ENCODE measurements at places on chromosomes 16 and 17.
A peak's percentile ranks its signal among the peaks of the same experiment; 100 is the strongest.

- no peak for DNase-seq
These were observed 5.7 kb downstream of the HOXB2 start for GRCh38 chr17:48539177-48539576.

DNA sequence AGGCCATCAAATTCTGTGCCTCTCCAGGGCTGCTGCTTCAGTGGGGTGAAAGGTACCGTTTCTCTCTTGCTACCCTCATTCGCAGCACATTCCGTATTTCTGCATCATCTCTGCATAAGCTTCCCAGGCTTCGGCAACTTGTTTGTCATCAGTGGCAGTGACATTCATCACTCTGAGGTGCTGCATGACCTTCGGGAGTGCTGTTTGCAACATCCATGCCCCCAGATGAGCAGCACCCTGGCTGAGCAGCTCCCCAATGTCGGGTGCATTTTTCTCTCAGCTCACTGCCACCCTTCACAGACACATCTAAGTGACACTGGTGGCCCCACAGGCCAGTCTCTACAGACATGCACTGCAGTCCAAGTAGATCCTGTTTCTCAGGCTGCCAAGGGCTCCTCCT lies 3.8 kb downstream of the CREBBP start:
- no peak for DNase-seq

DNA sequence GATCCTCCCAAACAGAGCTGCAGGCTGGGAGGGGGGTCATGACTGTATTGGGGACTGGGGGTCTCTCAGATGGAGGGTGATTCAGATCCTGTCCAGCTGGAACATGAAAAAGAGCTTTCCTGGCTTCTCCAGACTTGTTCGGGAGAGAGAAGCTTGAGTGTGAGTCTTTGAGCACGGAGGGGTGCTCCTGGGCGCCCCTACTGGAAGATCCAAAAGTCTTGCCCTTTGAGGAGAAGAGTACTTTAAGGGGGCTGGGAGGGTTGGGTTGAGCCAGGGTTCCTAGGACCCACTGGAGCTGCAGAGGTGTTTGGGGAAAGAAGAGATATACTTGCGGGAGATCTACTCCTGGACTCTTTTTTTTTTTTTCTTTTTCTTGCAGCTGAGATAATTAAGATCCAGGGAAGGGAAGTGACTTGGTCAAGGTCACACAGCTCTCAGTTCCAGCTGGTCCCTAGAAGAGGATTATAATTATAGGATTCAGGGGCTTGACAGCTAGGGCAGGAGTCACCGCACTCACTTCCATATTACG lies 8.4 kb downstream of the RARA start:
- peak; percentile 54 for DNase-seq

GRCh38 chr17:40025991-40026815 lies 11.0 kb downstream of the CSF3 start:
- DNase-seq = no peak

DNA sequence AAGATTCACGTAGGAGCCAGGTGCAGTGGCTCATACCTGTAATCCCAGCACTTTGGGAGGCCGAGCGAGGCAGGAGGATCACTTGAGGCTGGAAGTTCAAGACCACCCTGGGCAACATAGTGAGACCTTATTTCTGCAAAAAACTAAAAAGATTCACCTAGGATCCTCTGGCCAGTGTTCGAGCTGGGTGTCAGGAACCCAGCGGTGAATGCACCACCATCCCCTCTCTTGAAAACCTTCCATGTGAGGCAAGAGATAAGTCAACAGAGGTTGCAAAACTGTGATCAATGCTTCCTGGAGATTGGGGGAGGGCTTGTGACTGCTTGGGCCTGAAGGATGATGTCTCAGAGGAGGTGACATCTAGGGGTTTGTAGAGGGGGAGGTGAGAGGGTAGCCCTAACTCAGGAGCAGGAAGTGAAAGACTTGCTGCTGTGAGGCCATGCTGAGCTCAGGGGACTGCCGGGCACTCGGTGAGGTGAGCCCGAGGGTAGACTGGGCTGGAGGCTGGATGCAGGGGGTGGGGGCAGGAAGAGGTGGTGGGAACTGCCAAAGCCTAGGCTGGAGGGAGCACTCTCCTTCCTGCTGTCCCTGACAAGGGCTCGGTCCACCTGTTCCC lies 11.7 kb downstream of the GJD3 start:
- DNase-seq = peak; percentile 37

GRCh38 chr17:6162892-6163291 lies 92.7 kb downstream of the WSCD1 start:
- no peak for DNase-seq

GRCh38 chr17:144936-145670 lies 7.7 kb downstream of the SCGB1C2 start:
- no peak for DNase-seq

DNA sequence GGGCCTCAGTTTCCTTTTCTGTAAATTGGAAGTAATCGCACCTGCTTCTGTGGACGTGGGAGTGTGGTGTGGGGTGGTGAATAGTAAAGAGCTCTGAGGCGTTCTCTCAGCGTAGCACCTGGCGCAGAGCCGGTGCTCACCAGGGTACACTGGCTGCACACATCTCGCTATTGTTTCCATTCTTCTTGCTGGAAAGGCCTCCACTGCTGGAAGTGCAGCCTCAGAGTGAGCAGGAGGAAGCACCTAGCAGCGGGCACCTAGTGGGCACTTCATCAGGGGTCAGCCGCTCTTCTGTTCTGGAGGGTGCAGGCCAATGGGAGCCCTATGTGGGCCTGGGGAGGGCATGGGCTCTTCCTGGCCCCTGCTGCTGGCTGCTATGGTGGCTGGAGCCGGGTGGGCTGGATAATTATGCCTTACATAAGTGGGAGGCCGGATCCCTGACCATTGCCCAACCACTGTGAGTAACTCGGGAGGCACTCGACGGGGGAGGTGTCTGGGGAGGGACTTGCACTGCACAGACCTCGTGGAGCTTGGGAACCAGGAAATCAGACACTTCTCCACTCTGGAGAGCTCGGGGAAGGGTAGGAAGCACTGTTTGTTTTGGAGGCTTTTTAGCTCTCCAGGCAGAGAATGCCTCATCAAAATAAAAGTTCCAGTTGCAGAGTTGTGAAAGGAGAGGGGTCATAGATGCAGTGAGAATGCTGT lies 1.7 kb downstream of the MAP2K3 start:
- peak; percentile 96 for DNase-seq

DNA sequence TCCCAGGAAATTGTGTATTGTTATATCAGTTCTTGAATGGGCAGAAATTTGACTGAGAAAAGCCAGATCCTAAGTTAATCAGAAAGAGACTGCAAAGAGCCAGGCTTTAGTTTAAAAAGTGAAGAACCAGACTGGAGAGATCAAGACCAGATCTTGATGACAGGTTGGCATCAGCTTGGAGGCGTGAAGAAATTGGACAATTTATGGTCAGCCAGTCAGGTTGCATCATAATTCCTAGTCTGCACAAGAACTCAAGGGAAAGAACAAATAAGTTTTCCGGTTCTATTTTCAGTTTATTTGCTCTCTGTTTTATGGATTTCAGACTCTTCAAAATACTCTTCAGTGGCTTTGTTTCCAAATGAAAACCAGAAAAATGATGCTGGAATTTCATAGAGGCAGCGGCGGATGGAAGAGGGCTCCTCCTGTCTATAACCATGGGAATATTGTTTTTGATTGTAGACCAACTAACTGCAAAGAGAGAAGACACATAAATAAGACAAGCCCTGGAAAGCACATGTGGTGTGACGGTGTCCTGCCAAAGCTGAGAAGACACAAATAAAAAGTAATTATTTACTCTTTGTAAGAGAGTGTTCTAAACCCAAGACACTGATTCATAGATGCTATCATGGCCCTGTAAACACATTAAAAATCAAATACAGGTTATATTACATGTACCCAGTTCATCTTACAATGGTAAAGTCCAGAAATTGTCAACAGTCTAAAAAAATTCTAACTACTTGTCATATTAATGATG lies 91.7 kb downstream of the PCTP start:
- no peak for DNase-seq

GRCh38 chr17:76968707-76969597 lies 100.7 kb downstream of the MGAT5B start:
- DNase-seq = no peak

GRCh38 chr17:58329810-58330537 lies 1.4 kb upstream of the TSPOAP1 start:
- DNase-seq = peak; percentile 67

DNA sequence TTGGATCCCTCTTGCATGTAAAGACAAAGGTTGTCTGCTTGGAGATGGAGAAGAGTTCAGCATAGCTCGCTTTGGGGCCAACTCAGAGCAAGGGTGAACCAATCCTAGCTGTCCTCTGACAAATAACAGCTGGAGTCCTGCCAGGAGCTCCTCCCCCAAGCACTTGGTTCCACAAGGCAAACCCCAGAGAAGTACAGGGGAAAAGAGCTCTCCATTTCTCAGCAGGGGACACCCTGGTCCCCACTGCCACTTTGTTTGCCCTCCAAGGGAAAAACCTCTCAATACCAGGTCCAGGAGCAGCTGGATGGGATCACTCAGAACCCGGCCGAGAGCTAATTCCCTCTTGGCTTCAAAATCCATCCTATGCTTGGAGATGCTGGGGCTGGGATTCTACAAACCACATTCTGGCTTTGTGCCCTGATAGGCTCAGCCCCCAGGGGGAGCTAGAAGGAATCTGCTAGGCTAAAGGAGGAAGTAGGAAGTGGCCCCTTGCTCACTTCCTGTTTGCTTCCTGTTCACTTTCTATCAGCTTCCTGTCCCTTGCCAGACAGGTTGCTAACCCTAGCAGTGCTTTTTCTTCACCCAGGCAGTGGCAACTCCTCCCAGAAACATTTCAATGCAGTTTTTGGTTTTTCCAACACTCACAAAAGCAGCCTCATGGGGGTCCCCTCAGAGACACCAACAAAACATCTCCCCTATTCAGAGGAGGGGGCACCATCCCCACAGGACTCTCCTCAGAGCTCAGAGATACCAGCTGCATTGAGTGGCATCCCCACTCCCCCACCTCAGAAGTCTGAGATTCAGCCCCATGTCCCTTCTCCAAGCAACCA lies 30.7 kb downstream of the CDRT4 start:
- DNase-seq = peak; percentile 51

DNA sequence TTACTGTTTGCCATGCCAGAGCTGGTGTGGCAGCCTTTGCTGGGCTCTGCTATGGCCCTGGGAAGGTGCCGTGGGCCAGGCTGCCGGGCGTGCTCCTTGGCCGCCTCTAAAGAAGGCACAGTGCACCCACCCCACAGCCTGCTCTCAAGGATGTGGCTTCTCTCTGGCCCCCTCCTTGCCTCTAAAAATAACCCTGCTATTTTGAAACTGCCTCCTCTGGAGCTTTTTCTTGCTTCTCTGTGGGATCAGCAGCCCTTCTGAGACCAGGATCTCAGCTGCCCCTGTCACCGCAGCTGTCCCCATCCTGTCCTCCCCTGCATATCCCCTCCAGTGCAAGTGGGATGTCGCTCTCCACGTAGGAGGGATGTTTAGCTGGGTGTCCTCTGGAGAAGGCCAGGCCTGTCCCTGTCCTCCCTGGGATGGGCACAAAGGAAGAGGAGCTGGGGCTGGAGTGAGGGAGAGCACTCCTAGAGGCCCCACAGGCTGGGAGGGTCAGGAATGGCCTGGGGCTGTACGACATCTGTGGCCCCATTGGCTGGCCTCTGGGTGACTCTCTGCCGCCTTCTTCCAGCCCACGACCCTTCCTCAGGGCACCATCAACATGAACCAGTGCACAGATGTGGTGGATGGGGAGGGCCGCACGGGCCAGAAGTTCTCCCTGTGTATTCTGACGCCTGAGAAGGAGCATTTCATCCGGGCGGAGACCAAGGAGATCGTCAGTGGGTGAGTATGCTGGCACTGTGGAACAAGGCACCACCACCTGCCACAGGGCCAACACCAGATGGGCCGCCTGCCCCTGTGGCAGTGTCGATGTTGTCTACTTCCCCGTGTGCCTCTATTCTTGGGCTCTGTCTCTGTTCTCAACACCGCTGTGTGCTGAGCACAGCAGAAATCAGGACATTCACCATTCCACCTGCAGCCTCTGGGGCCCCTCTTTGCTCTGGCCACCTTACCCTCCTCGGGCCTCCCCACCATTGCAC lies 79.7 kb downstream of the PLD6 start:
- DNase-seq = no peak

DNA sequence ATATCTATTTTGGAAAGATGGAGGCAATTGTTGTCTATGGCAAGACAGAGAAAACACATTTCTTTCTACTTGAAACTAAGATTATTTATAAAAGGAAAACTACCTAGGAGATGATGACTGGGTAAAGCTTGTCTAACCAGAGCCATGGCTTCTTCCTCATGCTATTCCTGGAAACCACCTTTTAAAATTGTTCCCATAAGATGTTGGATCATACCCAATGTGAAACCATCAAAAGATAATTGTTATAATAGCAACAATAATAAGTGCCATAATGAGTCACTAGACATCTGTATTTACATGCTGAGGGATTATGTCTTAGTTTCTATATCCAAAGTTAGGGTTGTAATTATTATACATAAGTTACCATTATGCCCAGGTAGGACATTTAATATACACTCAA lies 428.4 kb downstream of the KCNJ2 start:
- DNase-seq = no peak

- DNase-seq = no peak
These were observed 66.2 kb upstream of the LYRM9 start for GRCh38 chr17:27959382-27959709.

DNA sequence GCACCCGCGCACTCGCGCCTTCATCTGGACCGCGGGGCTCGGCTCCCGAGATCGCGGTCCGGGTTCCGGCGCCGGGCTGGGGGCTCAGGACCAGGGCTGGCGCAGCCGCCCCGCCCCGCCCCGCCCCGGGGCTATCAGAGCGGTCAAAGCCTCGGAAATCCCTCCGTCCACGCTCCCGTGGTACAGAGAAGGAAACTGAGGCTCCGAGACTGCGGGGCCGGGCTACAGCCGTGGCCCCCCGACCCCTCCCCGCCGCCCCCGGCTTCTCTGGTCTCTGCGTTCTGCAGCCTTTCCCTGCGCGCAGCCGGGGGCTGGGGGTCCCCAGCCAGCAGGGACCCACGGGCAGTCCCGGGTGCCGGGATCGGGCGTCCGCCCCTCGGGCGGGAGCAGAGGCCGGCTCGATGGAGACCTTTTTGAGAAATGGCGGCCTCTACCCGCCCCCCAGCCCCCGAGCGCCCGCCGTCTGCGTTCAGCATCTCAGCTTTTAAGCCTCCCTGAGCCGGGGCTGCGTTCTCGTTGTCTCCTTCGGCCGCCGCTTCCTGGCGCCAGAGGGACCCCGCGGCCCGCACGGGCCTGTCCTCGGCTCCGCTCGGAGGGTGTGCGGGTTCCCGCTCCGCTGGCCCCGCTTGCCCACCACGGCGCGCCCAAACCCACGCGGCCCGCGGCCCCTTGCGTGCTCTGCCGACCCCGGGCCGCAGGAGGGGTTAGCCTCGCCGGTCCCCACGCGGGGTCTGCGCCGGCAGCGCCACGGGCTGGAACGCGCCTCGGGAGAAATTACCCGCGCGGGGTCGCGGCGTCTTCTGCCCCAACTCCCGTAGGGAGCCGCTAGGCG lies 1.5 kb upstream of the NPTX1 start:
- DNase-seq = no peak

- DNase-seq = no peak
These were observed 3.8 kb downstream of the FAM83G start for GRCh38 chr17:19000531-19001325.

Measured in inflammatory macrophage treated with lipopolysaccharide for 4 hours (primary cell).